ENCODE measurements at places on chromosomes 3 and 15.
A peak's percentile ranks its signal among the peaks of the same experiment; 100 is the strongest.

DNA sequence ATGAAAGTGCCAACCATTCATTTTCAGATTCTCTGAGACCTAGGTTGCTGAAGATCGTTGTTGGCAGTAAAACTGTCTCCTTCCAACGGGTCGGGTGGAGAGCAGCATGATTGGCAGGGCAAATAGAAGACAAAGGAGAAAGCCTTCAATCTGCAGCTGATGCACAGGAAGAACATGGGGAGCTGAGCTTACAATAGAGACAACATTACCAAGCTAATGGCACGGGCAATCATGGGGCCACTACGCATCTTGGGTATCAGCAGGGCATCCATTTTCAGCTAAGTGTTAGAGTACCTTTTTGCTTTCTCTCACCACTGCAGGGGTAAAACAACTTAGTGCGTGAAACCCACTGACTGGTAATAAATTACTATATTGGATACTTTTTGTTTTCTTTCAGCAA, 114.8 kb downstream of the WDR72 start:
- no peak for DNase-seq

DNA sequence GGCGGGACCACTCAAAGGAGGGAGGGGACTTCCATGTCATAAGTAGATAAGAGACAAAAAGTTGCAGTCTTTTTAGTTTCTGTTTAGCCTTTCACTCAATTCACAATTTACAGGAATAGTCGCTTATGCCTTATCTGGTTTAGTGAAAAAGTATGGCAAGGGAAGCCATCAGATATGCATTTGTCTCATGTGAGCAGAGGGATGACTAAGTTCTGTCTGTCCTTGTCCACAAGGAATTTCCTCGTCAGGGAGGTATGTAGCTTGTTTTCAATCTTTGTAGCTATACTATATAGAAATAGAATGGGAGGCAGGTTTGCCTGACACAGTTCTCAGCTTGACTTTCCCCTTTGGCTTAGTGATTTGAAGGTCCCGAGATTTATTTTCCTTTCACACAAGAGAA, 882.8 kb downstream of the NAALADL2 start:
- no peak for DNase-seq

- no peak for DNase-seq
Measured at GRCh38 chr3:172513488-172513887, 9.7 kb downstream of the TNFSF10 start.

DNA sequence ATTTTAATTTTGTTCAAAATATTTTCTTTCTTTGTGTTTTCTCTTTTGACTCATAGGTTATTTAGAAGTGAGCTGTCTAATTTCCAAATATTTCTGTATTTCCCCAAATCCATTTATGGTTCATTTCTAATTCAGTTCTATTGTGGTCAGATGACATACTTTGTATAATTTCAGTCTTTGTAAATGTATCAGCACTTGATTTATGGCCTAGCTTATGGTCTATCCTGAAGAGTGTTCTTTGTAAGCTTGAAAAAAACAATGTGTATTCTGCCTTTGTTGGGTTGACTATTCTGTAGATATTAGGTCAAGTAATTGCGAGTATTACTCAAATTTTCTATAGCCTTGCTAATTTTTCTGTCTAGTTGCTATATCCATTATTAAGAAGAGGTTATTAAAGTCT, 311.2 kb downstream of the OCA2 start:
- no peak for DNase-seq

GRCh38 chr15:22850055-22850454, 11.6 kb downstream of the NIPA2 start:
- no peak for DNase-seq

- DNase-seq, result no peak
Measured at GRCh38 chr3:52609316-52609815, 73.0 kb downstream of the UQCC5 start.

DNA sequence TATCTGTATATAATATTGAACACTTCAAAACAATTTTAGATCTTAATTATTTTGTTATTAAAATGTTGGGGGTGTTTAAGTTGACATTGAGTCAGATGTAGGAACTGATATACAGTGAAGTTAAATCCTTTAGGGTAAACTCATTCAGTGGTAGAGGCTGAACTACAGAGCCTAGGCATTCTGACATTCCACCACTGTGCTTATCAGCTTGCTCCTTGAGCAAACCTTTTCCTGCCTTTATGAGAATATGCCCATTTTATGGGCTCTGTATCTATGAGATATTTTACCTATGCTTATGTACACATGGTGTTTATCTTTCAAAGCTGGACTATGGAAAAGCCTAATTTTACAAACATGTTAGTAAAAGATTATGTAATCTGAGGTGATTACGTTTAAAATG, 407.5 kb downstream of the ZBTB20 start:
- DNase-seq, result no peak

DNA sequence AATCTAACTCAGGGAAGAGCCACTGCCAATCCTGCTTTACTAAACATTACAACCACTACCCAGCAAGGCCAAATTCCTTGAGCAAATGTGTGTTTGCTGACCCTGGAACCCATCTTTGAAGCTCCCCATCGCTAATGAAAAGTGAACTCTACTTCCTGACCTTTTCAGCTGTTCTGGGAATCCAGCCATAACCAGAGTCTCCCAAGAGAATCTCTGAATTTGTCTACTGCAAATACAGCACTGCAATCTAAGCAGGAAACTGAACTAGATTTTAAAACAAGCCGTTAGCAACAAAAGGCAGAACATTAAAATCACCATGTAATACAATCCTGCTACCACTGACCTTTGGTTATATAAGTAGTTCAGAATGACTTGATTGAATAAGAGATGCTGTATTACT, 309.2 kb downstream of the MAGI1 start:
- no peak for DNase-seq

DNA sequence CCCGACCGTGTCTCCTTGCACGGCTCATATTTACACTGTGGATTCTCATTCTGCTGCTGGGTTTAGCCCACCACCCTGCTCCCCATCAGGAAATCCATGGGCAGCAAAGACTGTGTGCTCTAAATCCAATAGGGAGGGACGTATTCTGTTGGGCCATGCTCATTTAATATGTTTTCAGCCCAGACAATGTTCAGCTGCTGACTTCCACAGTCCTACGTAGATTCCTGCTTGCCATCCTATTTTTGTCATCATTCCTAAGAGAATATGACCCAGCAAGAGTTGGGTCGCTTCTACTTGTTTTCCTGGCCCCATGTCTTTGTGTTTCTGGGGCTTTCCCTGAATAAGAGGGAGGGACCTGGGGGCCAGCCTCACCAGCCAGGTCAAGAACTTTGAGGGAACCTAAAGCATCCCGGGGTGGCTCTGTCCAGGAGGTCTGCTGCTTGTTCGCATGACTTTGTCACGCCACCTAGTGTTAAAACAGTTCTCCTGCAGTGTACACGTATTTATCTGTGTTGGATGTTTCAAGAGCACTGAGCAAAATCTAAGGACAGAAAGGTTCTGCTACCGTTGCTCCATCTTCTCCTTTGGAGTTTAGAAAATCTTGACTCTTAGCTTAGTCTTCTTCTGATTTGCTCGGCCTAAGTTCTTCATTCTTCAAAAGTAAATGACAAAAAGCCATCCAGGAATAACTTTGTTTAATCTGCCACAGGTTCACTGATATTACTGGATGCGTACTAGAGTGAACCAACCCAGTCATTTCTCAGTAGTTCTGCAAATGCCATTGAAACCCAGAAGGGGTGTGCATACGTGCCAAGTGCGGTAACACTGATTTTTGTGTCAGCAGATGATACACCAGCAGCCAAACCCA, 79.8 kb upstream of the NR2E3 start:
- peak; percentile 37 for DNase-seq

- DNase-seq, result no peak
Measured at GRCh38 chr3:171116824-171117395, 90.4 kb upstream of the SLC2A2 start.

DNA sequence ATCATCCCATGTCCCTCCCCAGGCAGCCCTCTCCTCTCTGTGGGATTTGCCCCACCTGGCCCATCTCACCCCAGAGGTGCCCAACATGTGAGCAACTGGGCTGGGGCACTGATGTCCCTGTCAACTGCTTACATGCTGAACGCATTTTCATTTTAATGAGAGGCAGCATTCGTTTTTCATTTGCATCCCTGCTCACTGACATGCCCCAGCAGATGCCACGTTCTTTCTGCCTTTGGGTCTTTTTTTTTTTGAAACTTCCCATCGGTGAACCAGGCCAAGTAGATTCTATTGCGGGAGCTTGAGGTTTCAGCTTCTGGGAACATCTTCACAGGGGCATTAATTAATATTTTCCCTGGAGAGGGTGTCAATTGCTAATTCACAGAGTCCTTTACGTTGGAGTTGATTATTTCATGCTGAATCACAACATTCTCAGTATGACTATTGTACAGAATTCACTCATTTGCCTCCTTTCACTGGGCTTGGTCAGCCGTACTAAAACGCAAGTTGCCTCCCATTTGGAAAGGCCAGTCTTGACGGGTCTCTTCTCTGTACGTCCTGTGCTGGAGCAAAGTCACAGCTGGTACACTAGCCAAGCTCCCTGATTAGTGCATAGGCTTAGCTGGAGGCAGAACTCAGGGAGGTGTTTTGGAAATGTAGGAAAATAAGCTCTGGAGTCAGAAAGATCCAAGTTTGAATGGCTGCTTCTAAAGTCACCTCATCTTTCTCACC, 69.8 kb downstream of the CHRNA7 start:
- DNase-seq, result no peak

DNA sequence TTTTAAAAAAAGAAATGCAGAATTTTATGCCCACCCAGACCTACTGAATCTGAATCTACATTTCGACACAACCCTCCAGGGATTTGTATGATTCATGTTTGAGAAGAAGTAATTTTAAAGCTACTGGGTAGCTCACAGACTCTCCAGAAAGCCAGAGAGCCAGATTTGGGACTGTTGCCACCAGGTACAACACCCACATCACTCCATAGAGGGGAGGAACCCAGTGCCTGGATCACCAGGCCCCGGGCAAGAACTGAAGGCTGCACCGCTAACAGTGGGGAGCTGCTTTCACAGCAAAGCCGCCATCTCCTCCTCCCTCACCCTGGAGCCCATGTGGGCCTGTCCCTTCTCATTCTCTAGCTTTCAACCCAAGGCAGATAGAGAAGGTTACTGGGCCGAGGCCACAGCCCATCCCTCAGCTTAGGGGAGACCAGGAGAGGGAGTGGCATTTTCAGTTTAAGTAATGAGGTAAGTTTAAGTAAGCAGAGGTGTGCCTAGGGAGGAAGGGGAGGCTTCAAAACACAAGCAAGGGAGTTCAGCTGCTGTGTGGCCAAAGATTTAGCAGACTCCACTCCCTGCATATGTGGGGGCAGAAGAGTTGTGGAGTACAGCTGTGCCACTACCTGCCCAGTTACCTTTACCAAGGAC, 109.8 kb downstream of the IL12A start:
- no peak for DNase-seq

GRCh38 chr15:45645026-45645980, 10.5 kb downstream of the SQOR start:
- no peak for DNase-seq

DNA sequence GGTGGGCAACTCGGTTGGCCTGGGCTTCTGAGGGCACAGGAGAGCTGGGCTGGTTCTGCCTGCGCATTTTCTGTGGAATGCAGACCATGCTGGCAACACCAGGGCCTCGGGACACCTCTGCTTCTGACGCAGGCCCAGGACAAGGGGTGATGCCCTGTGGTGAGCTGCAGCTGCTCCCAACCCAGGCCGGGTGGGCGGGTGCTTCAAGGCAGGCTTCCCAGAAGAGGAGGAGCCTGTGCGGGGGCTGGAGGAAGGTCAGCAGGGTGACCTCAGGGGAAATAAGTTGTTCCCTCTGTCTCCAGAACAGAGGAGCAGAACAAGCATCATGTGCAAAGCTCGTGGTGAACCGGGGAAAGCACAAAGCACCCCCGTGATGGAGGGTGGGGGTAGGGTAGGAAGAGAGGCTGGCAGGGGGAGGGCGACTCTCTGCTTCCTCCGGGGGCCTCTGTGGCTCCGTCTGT, 11.0 kb upstream of the PLXNA1 start:
- no peak for DNase-seq

- no peak for DNase-seq
Measured at GRCh38 chr3:21477541-21478288, 273.3 kb downstream of the ZNF385D start.

DNA sequence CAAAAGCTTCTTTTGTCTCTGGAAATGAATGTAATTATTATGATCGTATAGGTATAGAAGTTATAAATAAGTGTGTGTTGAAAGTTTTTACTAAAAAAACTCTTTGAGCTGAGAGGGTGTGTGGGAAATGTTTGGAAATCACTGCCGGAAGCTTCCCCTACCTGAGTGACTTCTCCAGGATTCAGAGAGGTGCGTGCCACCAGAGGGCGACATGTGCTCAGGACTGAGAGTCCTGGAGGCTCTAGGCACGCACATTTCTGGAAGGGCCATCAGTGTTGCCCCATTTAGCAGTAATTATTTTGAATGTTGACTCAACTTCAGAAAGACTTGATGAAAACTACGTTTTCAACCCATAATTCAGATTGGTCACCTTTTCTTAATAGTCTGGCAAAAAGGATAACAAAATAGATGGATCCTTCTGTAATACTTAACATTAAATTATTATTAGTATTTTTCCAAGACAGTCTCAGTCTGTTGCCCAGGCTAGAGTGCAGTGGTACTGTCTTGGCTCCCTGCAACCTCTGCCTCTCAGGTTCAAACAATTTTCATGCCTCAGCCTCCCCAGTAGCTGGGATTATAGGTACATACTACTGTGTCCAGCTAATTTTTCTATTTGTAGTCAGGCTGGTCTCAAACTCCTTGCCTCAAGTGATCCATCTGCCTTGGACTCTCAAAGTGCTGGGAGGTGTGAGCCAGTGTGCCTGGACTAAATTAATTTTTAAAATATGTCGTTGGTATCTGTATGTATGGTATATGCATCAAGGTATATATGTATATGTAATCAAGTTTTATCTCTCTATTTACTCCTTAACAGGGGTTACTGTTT, 34.5 kb downstream of the GPR171 start:
- DNase-seq, result peak; percentile 73
